ENCODE measurements at places on chromosomes 7 and 10.

- DNase-seq, result no peak
Measured at GRCh38 chr7:1114505-1114904, 26.6 kb downstream of the GPER1 start.

- no peak for DNase-seq
Measured at GRCh38 chr10:3081383-3081981, 14.1 kb downstream of the PFKP start.

- DNase-seq, result peak; percentile 21
Measured at GRCh38 chr7:14698239-14698638, 204.3 kb downstream of the DGKB start.

GRCh38 chr7:40507166-40507565 is 372.4 kb downstream of the SUGCT start:
- DNase-seq, result peak; percentile 17

DNA sequence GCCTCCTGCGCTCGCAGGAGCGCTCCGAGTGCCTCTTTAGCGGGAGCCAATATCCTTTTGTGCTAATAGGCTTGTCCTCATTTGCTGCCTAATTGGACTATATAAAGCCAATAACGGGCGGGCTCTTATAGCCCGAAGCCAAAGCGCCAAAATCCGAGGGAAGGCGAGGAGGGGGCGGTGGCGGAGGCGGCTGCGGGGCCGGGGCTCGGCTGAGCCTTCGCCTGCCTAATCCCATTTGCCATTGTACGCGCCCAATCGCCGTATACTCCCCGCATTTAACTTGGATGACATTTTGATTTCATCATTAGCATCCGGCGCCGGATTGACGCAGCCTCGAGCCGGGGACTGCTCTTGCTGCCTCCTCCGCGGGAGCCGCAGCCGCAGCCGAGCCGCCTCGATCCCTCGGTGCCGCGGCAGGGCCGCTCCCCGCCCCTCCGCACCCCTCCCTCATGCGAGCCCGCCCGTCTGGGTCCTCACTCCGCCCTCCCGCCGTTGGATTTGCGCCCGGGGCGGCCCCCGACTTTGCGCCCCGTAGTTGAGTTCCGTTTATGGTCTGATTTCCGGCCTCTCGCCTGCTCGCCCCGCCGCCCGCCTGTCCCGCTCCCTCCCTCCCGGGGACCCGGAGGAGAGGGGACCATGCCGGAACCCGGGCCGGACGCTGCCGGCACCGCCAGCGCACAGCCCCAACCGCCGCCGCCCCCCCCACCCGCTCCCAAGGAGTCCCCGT is at the start of gene HMX3:
TSS of gene HMX3 (plus strand) at position 556 of the 727 bp plus-strand sequence. CDS start at position 637, 81 bp downstream.
- DNase-seq, result peak; percentile 62

DNA sequence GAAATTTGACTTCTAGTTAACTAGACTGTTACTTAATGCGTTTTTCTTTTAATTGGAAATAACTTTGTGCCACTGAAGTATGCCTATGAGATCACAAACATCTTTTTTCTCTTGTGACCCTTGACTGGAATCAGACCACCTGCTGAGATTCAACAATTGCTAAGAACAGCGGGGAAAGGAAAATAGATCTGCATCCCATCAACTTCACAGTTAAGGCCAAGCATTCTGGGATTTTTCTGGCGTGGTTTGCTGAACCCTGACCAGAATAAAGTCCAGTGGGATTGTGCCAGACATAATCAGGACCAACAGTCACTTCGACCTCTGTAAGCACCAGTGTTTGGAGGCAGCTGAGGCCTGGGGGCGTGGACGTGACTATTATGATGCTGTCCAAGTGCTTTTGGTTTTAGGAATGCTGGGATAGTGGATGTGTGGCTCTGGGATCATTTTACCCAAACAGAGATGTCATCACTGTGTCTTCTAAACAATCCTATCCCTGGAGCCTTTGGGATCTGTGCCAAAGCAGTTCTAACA is 373.3 kb upstream of the PRKCQ start:
- DNase-seq, result no peak

GRCh38 chr7:143012001-143012400 is 14.9 kb downstream of the OR9A2 start:
- no peak for DNase-seq

DNA sequence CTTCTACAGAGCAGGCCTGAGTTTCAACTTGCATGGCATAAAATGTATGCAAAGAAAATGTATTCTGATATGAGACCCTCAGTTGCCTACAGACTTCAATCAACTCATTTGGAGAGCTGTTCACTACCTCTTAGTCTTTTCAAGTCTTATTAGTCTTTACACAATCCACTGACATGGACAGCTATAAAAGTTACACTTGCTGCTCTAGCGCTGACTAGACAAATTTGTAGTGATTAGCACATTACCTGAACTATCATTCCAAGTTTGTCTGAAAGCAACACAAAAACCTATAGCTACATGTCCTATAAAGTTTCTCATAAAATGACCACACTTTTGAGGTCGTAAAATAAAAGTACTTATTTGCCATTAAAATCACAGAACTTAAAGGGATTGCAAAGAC is 83.9 kb downstream of the PARD3 start:
- no peak for DNase-seq

DNA sequence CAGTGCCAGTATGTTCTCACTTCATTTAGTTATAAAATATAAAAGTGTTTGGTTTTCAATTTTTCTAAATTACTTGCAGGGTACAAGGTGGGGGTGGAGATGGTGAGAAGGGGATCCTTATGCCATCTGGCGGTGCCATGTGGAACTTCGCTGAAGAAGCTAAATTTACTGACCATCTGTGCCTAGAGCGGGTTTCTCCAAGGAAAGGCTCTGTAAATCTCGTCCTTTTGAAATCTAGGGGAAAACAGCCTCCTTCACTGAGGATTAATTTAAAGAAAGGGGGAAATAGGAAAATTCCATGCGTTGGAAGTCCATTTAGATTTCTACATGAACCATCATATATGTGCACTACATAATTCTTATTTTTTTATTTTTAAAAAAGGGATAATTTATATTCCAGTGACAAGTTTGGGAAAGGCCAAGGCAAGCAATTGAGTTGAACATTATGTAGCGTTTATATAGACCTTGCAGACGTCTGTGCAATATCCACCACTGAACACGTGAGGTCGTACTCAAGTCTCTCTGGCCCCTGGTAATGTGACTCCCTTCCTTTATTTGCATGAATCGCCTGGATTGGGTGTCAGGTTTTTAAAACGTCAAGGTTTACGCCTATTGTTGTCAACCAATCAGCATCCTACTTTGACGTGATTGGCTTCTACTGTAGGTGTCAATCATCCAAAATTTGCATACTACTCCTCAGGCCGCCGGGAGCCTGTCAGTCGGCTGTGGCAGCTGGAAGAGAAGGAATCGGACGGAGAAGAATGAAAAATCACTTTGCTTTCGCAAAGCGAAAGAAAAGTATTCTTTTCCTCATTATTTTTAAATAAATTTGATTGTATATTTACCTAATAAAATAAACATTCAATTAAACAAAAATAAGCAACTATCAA is 297.1 kb upstream of the NFE2L3 start:
- peak; percentile 99 for DNase-seq

- DNase-seq, result no peak
Measured at GRCh38 chr7:114649689-114650088, 235.1 kb downstream of the FOXP2 start.

DNA sequence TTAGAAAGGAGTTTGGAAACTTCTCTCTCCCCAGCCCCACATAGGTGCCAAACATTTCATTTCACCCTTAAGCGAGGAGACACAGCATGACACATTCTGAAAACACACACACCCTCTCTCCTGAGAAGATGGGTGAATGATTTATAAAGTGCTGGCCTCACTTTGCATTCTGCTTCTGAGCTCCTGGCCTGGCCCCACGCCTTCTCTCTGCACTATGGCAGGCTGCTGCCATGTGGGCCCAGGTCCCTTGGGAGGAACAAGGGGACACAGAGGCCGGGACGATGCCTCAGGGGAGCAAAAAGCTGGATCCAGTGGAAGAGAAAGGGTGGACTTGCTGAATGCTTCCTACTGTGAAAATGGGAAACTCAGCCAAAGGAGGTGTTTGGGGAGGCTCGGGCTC is 56.0 kb downstream of the CPXM2 start:
- peak; percentile 29 for DNase-seq

DNA sequence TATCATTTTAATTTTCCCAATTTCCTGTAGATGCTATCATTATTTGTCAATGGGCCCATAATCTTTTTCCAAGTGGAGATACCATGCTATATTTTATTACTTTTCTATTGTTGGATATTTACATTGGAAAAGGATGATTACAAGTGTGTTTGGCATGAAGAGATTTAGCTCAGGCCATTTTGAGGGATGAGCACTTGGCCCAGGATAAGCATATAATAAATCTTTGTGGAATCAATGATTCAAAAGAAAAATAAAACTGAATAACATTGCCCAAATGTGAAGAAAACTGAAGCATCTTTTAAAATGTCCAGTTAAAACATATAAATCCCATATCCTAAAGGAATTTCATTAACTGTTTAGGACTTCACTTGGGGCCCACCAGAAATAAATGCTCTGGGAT is 260.9 kb upstream of the BMPER start:
- peak; percentile 29 for DNase-seq

DNA sequence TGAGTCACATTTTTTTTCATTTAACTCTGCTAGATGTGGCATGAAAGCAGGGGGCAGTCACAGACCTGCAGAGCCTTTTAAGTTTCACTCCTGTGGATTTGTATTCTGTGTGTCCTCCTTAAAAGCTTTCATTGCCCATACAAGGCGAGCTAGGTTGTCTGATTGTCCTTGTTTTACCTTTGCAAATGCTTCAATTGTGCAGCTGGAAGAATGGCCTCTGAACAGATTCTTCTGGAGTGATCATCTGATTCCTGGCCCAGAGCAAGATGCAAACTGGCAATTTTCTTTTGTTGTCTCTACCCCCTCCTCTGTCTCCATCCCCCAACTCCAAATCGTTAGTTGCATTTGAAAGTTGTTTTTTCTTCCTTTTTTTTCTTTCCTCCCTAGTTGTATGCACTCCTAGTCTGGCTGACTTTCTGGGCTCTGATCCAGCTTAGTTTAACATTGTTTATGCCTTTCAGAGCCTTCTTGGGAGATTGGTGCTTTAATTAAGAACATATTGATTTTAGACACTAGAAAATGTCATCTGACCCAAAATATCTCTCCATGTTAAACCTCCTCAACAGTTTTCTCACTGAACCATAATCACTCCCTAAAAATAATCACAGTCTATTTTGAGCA is 150.2 kb downstream of the REEP3 start:
- DNase-seq, result peak; percentile 71

- no peak for DNase-seq
Measured at GRCh38 chr7:158843771-158844170, 12.6 kb upstream of the DYNC2I1 start.

DNA sequence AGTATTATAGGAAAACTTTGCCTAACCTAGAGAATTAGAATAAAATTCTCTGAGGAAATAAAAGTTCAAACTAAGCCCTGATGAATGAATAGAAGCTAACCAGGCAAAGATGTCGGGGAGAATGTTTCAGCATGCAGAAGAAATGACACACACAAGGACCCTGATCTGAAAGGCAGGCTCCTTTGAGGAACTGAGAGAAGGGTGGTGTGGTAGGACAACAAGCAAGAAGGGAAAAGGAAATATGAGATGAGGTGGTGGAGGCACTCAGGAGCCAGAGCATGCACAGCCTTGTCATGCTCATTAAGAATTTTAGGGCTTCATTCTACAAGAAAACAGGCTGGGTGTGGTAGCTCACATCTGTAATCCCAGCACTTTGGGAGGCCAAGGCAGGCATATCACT is 90.6 kb downstream of the ARHGAP12 start:
- DNase-seq, result no peak

GRCh38 chr7:2104107-2104710 is 128.5 kb downstream of the MAD1L1 start:
- DNase-seq, result peak; percentile 96

- DNase-seq, result peak; percentile 92
Measured at GRCh38 chr7:151013733-151014497, 10.4 kb downstream of the ATG9B start.

GRCh38 chr10:89032141-89032891 is 41.7 kb downstream of the FAS start:
- DNase-seq, result peak; percentile 93

GRCh38 chr7:27670676-27671075 is 8.0 kb upstream of the HIBADH start:
- DNase-seq, result peak; percentile 51

DNA sequence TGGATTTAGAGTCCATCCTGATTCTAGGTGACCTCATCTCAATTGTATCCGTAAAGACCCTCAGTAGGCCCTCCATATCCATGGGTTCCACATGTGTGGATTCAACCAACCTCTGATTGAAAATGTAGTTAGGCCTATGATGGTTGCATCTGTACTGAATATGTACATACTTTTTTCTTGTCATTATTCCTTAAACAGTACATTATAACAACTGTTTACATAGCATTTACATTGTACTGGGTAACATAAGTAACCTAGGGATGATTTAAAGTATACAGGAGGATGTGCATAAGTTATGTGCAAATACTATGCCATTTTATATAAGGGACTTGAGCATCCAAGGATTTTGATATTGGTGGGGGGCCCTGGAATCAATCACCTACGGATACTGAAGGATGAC is 10.1 kb downstream of the CPN1 start:
- DNase-seq, result no peak

- DNase-seq, result no peak
Measured at GRCh38 chr7:158087196-158087595, 500.4 kb downstream of the PTPRN2 start.

GRCh38 chr10:132809232-132810140 is 23.5 kb upstream of the NKX6-2 start:
- no peak for DNase-seq

- no peak for DNase-seq
Measured at GRCh38 chr10:121369616-121370015, 228.6 kb downstream of the FGFR2 start.
